ENCODE measurements at places on chromosomes 11 and 22.

DNA sequence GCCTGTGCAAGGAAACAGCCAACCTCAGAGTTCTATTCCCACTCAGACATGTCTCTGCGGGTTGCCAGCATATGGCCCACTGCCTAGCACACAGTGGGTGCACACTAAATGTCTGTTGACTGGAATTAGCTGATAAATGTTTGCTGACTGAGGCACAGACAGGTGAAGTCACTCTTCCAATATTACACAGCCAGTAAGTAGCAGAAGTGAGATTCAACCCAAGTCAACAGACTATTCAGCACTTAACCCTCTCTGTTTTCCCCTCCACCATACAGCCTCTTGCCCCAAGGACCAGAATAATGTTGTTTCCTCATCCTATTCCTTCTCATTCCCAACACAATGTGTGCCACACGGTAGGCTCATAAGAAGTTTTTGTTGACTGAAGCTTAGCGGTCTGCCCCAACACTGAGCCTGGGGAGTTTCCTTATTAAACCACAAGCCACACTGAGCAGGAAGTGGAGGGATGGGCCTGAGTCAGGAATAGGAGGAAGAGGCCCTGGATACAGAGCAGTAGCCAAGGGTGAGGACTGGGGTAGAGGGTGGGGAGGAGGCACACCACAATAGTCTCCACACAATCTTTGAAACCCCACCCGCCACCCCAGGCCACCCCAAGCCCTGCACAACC lies 15.7 kb upstream of the IL10RA start:
- DNase-seq: peak; percentile 64

DNA sequence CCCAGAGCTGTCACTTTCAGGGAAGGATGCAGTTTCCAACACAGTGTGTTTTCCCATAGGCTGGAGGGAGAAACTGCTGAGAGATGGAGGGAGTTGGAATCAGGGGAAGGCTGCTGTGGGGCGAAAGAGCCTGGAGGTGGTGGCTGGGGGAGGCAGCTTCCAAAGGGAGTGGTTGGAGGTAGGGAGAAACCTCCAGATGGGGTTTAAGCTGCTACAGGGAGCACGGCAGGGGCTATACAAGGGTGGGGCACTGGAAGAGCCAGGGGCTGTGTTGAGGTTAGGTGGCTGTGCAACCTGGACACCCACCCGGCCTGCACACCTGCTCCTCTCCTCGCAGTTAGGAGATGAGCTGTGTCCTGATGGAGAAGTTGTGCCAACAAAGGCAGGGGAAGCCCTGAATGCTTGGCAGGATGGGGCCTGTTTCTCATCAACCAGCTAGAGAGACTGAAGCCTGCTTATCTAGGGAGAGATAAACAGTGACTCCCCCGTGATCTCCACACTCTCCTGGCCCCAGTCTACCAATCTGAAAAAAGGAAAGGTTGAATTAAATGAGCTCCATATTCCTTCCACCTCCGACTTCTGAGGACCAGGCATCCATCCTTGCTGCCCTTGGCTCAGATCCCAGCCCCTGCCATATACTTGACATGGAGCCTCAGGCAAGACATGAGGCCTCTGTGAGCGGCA lies 3.6 kb upstream of the SLCO2B1 start:
- DNase-seq: no peak

- DNase-seq: no peak
These were observed 419.9 kb downstream of the LRRC4C start for GRCh38 chr11:41039592-41039991.

GRCh38 chr11:131109257-131109656 lies 193.0 kb upstream of the SNX19 start:
- DNase-seq: no peak

DNA sequence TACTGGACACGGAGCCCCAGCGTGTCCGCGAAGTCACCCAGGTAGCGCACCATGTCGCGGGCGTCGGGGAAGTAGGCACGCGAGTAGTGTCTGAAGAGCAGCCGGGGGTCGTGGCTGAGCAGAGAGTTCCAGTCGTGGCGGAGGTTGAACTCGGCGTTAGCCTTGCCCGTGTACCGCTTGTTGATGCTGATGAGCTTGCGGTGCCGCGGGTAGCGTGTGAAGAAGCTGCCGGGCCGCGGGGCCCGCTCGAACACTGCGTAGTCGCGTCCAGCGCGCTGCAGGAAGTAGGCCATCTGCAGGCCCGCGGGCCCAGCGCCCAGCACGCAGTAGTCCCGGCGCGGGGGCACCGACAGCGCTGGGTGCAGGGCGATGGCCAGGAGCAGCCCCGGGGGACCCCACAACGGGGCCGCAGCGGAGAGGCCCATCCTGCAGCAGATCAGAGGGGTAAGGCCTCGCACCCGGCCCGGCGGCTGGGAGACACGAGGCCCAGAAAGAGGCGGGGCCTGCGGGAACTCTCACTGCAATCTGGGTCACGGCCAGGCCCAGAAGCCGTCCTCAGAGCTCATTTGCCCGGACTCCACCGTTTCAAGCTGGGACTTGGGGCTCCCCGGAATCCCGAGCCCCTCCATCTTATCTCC lies 723 bp downstream of the FOXRED2 start:
- no peak for DNase-seq

DNA sequence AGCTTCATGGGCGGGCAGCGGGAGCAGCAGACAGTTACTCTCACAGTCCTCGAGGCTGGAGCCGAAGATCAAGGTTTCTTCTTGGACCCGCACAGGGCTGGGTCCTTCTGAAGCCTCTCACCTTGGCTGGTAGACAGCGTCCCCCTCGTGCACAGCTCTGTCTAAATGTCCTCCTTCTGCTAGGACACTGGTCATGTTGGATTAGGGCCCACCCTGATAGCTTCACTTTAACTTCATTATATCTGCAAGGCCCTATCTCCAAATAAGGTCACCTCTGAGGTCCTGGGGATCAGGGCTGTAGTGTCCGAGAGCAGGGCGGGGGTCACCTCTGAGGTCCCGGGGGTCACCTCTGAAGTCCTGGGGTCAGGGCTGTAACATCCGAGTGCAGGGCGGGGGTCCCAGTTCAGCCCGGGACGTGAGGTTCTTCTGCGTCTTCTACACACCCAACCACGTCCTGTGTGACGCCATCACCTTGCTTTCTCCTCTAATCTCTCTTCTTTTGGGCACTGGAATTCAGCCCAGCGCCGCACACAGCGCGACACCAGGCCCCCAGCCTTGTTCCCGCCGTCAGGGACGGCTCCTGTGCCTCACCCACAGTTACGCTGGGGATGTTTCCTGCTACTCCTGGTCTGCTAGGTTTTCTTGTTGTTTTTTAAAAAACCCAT lies 34.1 kb upstream of the TOLLIP start:
- DNase-seq: no peak

DNA sequence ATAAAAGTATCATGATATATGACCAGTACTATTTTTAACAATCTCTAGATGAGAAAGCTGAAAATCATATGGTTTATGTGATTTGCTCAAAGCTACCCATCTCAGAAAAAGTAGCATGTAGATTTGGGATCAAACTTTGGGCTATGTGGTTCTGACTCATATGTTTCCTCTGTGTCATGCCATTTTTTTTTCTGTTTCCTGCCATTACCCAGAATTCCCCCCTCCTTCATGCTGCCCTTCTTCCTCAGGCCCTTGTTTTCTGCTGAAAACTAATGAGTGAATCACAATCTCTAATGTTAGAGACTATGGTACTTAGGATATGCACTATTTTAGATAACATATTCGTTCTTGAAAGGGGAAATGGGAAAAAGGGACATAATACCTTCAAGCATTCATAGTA lies 80.7 kb downstream of the JRKL start:
- no peak for DNase-seq

DNA sequence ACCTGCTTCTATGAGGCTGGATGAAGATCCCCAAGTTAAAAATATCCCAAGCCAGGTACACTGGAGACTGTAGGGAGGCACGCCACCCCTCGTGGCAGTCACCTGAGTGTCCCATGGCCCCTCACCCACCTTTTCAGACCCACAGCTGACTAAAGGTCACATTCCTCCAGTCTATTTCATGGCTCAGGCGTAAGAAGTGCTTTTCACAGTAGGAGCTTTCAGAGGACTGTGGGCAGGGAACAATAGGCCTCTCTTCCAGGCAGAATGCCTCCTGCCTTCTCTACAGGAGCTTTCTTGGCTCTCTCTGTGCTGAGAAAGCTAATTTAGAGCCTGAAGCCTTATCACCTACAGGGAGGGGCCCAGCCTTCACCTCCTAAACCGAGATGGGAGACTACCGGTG lies 73.8 kb downstream of the C11orf58 start:
- no peak for DNase-seq

All from activated CD4-positive, alpha-beta T cell treated with anti-CD3 and anti-CD28 coated beads, Interleukin-2, Interleukin-6, amounts not matched to agents 100 ng/mL and 50 ng/mL, durations not matched to agents 16 hours and 8 hours (primary cell).